ENCODE measurements at places on chromosomes 6 and 20.

- DNase-seq, result no peak
Measured at GRCh38 chr6:131215219-131215618, 80.0 kb downstream of the AKAP7 start.

- no peak for DNase-seq
Measured at GRCh38 chr20:64186071-64186598, 21.9 kb downstream of the MYT1 start.

- no peak for DNase-seq
Measured at GRCh38 chr20:23103284-23104018, 17.3 kb upstream of the CD93 start.

- DNase-seq, result no peak
Measured at GRCh38 chr20:11380283-11380682, 537.4 kb upstream of the BTBD3 start.

DNA sequence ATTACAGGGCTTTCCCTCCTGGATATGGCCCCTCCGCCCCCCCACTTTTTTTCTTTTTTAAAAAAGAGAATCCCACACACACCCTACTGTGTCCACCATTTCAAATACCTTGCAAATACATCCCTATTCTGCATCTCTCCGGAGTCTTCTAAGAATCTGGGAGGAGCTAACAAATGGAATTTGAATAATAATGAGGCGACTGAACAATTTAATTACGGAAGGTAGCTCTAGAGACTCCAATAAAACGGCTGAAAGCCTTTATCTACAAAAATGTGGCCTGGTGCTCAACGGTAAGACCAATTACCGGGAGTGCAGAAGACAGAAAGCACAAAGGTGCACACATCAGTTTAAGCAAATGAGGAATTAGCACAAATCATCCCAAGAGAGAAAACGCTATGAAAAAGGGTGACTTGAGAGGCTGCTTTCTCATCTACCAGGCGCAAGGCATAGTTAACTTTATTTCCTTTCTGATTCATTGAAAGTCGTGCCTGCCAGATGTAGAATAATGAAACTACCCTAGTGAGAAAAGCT, 1.8 kb downstream of the RRAGD start:
- no peak for DNase-seq

DNA sequence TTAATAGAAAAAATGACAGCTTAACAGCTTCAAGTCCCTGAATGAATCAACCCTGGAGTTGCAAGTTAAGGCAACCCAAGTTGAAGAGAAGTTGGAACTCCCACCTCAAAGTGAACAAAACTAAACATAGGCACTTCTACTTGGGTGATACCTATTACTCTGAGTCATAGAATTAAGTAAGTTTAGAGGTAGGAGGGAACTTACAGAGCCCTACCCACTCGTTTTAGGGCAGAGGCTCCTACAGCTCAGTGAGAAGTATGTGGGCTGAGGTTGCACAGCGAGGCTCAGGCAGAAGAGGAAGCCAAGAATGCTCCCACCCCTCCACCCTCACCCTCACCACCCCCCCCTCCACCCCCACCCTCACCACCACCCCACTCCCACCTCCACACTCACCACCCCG, 42.2 kb downstream of the NFATC2 start:
- peak; percentile 75 for DNase-seq

GRCh38 chr6:135090819-135091218, 36.2 kb upstream of the HBS1L start:
- DNase-seq, result no peak

GRCh38 chr6:23003671-23004467, 434.5 kb downstream of the HDGFL1 start:
- no peak for DNase-seq

DNA sequence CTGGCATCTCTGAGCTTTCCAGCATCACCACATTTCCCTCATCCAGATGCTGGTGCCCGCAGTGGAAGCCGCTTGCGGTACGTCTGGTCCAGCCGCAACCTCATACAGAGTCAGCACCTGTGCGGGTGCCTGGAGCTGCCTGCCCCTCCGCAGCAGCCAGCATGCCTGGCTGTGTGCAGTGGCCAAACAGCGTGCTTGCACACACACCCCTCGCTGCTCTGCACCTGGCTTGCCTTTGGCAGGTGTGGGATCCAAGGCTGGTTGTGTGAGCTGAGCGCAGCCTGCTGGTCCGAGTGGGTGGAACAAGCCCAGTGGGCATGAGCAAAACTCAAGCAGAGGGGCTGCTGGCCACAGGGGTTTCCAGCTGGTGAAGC, 3.1 kb upstream of the HINT3 start:
- DNase-seq, result no peak

DNA sequence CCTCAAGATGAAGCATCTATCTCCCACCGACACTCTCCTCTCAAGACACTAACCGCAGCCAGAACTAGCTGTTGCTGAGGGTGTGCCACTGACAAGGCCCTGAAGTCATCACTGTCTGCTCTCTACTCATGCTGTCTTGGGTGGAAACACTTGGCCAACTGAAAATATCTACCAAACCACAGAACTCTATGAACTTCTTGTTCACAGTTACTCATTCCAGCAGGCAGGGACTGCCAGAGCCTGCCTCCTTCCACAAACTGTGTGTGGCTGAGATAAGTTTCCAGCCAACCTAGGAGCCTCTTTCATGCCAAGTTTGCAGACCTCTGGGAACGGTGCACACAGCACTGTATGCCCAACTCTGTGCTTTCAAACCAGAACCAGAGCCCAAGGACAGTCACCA, 45.5 kb upstream of the NXT1 start:
- no peak for DNase-seq

GRCh38 chr6:26172608-26172968, 85.4 kb downstream of the HFE start:
- peak; percentile 53 for DNase-seq

DNA sequence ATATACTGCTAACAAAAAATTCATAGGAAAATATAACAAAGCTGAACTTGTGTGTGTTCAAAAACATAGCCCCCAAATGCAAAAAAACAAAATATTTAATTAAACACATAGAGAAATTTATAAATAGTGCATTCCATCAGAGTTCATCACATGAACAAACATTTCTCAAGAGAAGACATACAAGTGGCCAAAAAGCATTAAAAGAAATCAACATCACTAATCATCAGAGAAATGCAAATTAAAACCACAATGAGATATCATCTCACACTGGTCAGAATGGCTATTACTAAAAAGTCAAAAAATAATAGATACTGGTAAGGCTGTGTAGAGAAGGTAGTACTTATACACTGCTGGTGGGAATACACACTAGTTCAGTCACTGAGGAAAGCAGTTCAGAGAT, 39.6 kb upstream of the ADGRG6 start:
- no peak for DNase-seq

DNA sequence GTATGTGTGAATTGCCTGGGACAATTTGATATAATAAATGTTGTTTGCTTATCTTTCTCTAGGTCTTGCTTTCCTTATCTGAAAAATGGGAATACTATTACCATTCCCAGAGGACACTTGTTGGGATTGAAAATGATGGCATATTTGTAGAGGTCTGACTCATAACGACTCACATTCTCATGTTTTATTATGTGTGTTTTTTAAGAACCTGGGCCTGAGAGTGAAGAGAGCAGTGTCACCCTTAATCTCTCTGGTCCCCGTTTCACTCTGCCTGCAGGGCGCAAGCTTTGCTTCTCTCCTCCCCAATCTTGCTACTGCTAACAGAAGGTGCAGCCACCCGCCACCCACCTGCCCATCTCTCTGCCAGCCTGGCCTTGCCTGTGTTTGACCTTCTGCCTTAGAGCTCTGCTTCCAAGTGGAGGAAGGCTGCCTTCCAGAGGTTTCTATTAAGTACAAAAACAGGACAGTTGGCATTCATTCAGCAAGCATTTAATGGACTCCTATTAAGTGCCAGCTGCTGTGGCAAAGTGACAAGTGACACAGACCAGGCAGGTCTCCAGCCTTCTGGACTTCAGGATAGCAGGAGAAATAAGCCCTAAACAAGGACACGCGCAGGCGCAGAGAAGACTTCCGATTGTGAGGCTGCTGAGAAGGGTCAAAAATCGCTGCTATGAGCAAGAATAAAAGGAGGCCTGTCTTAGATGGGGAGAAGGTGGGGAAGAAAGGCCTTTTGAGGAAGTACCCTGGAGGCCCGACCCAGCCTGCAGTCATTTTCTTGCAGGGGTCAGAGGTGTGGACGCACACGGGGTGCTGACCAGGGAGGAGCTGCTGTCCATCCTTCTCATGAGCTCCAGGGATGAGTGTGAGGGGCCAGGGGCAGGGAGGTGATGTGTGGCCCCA, 112.5 kb downstream of the JPH2 start:
- no peak for DNase-seq

- DNase-seq, result no peak
Measured at GRCh38 chr6:98847779-98848538, 13.6 kb downstream of the POU3F2 start.

- DNase-seq, result no peak
Measured at GRCh38 chr6:17863901-17864754, 123.3 kb downstream of the KIF13A start.

DNA sequence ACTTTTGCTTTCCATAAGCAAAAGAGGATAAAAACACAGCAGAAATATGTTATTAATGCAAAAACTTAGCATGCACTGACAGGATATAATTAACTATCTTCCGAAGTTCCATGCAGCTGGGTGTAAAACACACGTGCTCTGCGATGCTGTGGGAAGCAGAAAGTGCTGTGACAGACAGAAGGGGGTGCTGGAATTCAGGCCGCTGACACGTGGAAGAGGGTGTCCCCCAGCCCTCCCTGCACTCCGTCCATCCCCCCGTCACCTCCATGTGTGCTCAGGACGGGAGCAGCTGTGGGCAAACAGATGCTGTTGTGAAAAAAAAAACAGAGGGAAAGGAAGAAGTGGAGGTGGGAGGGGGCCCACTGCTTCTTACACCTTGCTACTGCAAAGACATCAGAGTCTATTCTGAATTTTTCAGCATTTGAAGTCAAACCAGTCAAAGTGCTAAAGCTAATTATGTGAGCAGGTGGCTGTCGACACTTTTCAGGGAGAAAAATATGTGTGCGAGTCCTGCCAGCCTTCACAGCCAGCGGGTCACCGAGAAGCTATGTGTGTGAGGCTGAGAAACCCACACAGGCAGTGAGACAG, 175.9 kb upstream of the AFDN start:
- DNase-seq, result no peak

- no peak for DNase-seq
Measured at GRCh38 chr20:16014436-16014835, 558.8 kb downstream of the KIF16B start.

DNA sequence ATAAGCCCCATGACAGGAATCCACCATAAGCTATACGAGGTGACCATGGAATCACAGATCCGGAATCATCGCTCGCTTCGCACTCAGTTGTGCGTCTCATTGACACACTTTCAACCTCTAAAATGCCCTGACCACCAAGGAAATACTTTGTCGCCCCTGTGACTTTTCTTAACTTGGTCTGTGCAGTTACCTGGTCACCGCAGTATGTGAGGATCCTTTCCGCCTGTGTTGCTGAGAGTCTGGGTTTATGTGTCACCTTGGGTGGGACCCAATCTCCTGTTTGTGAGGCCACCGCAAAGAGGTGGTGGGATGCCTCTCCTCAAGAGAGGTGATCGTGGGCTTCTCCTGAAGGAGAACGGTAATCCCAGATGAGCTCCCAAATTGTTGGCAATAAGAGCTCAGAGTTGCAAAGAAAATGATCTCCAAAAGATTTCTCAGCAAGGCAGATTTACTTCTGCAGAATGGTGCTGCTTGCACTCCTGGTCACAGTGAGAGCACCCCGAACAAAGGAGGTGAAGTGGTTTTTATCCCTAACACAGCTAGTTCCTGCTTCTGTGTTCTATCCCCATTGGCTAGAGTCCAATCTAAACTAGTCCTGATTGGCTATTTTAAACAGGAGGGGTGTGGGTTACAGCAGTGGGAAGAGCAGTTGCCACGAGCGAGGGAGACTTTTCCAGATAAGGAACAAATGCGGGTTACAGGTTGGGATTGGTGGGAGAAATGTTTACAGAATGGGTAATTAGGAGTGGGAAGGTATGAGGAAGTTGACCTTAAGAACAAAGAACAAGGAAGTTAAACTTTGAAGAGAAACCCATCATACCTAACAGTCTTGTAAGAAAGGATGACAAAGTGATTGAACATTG, 9.1 kb upstream of the ZNFX1 start:
- DNase-seq, result no peak

- no peak for DNase-seq
Measured at GRCh38 chr6:135282395-135282794, 101.3 kb downstream of the MYB start.

GRCh38 chr6:36546308-36546919, 865 bp downstream of the STK38 start:
- peak; percentile 21 for DNase-seq

DNA sequence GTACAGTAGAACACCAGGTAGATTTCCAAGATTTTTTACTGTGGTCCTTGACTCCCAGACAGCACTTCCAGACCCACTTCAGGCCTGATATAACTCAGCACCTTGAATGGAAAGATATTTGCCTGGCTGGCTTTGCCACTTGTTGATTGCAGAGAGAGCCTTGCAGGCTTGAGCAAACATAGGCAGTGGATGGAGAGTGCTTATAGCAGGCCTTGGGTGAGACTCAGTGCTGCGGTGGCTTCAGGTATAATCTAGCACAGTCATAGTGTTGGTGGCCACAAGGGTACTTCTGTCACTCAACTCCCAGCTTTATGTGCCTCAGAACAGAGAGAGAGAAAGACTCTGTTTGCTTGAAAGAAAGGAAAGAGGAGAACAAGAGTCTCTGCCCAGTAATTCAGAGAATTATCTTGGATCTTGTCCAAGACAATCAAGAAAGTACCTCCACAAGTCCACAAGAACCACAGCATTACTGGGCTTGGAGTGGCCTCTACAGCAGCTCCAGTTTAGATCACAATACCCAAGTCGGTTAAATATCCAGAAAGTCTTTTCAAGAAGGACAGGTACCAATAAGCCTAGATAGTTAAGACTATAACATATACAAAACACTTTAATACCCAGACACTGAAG, 70.5 kb upstream of the FKBP1C start:
- no peak for DNase-seq

- DNase-seq, result no peak
Measured at GRCh38 chr6:150361876-150362275, 6.9 kb upstream of the IYD start.

DNA sequence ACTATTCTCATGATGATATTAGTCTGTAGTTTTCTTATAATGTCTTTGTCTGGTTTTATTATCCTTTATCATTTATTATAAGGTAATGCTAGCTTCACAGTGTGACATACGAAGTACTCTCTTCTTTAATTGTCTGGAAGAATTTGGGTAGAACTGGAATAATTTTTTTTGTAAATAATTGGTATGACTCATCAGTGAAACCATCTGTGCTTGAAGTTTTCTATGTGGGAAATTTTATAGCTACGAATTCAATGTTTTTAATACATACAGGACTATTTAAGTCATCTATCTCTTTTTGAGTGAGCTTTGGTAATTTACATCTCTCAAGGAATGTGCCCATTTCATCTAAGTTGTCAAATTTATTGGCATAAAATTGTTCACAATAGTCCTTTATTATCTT, 86.3 kb downstream of the SOD2 start:
- no peak for DNase-seq
